ENCODE measurements at places on chromosomes 12 and 14. TPM values are rescaled to one million over a fixed set of nuclear protein-coding genes. Genes with fewer than 3 reads are reported as not detected.

DNA sequence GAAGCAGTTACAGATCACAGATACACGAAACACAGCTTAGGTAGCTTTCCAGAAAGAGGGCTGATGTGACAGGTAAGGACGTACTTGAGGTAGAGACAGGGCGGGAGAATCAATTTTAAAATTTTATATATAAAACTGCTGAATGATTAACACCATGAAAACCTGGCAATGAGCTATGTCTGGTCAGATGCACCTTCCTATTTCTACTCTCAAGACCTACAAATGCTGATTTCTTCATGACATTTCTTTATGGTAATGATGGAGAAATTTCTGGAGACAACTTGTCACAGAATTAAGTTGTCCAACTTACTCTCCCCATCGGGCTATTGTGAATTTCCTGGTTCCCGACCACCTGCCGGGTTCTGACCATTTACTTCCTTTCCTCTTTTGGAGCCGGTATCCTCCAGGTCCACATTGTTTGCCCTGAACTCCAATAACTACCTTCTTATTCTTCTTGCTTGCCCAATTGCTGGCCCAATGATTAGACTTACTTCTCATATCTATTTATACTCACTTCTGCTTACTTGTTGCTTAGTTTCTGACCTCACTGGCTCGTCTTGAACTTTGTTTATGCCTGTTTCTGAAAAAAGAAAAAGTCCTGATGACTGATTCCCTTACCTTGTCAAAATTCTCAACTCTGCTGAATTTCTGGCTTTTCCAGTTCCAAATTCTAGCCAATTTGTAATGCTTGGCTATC lies 12.8 kb upstream of the ATP2B1 start:
- no peak for DNase-seq

GRCh38 chr12:107635139-107635538 lies 50.5 kb upstream of the PWP1 start:
- no peak for DNase-seq

DNA sequence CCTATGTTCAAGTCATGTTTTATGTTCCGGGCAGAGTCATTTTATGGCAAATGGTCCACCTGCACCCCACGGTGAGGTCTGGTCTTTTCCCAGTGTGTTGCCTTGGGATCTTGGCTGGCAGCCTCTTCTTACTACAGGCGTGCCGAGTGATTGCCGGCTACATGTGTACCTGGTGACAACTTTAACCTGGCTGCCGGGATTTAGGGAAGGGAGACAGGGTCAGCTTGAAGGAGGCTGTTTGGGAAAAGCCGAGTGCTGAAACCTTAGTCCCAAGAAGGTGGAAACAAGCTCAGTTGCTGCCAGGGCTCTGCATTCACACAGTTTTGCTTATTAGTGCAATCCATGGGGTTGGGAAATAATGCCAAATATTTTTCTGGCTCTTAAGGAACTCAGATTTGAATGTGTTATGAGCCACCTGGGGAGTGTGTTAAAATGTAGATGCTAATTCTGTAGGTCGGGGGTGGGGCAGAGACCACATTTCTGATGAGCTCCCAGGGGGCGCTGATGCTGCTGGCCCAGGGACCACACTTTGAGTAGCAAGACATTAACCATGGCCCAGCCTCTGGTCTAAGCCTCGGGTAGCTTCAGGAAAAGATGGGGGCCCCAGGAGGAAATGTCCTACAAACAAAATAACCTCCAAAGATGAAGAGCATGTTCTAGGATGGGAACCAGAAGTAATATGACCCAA lies 179.6 kb downstream of the TBX5 start:
- DNase-seq, result no peak

Gene KHNYN
- total RNA-seq, result 25.1 TPM

Gene CCDC177
- not detected for total RNA-seq

Data from left ventricle myocardium superior (tissue), 1 donor.